ENCODE measurements at places on chromosomes 16 and 17. TPM values are rescaled to one million over a fixed set of nuclear protein-coding genes. Genes with fewer than 3 reads are reported as not detected.

Gene CEP95
- 39.3 TPM for total RNA-seq

GRCh38 chr17:43808076-43808475 lies 24.9 kb downstream of the MPP3 start:
- no peaks in the 10 kb centered on the region for H3K36me3 ChIP-seq
- H3K4me3 ChIP-seq, result no peak overlapping the region
- DNase-seq, result no peak

DNA sequence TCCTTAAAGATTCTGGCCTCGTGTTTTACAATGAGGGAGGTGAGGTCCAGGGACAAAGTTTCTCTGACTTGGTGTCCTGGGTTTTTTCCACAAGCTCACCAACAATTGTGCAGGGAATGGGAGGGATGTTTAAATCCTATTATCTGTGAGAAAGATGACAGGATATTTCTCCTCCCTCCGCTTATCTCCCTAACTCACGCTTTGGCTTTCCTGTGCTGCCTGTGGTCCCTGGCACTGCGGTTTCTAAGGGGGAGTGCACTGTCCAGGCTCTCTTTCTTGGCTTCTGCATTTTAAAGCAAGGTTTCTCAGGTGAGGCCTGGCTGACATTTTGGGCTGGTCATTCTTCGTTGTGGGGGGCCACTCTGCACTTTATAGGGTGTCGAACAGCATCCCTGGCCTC lies 16.4 kb downstream of the GGA3 start:
- peaks cover 36% of the 10 kb centered on the region for H3K4me1 ChIP-seq
- H3K4me3 ChIP-seq, result no peak overlapping the region
- peaks cover 44% of the 10 kb centered on the region for H3K36me3 ChIP-seq
- no peaks in the 10 kb centered on the region for H3K27me3 ChIP-seq
- no peak for DNase-seq

DNA sequence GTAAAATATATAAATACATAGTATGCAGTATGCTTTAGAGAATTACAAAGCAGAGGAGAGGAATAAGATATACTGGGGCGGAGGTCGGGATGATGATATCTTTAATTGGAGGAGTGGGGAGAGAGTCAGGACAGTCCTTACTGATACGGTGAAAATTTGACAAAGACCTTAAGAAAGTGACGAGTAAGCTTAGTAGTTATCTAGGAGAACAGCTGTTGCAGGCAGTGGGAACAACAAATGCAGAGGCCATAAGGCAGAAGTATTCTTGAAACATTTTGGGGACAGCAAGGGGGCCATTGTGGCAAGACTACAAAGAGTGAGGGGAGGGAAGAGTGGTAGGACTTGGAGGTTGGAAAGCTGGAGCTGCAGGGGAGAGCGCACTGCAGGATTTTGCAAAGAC lies 22.3 kb upstream of the CDC6 start:
- H3K36me3 ChIP-seq, result peaks cover 38% of the 10 kb centered on the region
- no peaks in the 10 kb centered on the region for H3K4me1 ChIP-seq
- no peak overlapping the region for H3K4me3 ChIP-seq
- no peak for DNase-seq
- no peaks in the 10 kb centered on the region for H3K27me3 ChIP-seq
- H3K27ac ChIP-seq, result no peak overlapping the region

DNA sequence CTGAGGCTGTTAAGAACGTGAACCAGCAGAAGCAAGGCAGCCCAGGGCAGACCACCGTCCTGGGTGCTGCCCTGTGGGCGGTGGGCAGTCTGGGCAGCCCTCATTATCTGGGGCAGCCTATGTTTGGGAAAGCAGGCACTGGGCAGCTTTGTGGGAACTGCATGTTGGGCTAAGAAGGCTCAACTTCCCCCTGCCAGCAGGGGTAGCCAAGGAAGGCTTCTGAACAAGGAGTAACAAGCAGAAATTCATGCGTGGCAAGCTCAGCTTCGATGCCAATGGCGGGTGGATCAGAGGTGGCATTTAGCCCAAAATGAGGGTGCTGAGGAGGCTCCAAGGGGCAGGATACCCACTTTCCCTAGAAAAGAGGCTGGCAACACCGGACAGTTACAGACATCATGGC lies 42.7 kb upstream of the METRNL start:
- no peak overlapping the region for H3K27ac ChIP-seq
- no peak overlapping the region for H3K4me3 ChIP-seq
- no peak for DNase-seq
- H3K36me3 ChIP-seq, result peaks cover 3% of the 10 kb centered on the region

DNA sequence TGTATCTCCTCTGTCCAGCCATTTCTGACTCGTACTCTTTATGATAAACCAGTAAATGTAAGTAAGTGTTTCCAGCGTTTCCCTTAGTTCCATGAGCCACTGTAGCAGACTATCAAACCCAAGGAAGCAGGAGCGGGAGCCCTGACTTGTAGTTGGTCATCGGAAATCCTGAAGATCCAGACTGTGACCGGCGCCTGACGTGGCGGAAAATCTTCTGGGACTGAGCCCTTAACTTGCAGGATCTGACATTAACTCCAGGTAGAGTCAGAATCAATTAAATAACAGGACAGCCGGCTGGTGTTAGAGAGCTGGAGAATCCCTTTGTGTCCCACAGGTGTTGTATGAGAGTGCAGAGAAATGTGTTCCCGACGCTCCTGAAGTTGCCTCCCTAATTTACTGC lies 4.0 kb downstream of the GLOD4 start:
- peaks cover 14% of the 10 kb centered on the region for H3K4me1 ChIP-seq
- peaks cover 44% of the 10 kb centered on the region for H3K36me3 ChIP-seq
- no peak overlapping the region for H3K27ac ChIP-seq
- no peak overlapping the region for H3K4me3 ChIP-seq

Gene ADAMTS18
- total RNA-seq, result not detected

DNA sequence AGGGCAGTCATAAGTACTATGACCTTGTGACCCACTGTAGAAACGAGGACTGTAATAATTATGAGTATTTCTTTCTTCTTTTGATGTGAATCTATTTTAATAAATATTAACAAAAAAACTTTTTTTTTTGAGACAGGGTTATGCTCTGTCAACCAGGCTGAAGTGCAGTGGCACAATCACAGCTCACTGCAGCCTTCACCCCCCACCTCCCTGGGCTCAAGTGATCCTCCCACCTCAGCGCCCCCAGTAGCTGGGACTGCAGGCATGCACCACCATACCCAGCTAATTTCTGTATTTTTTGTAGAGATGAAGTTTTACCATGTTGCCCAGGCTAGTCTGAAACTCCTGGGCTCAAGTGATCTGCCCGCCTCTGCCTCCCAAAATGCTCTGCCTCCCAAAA lies 32.6 kb downstream of the SCPEP1 start:
- DNase-seq, result no peak
- H3K27ac ChIP-seq, result no peak overlapping the region
- H3K27me3 ChIP-seq, result no peaks in the 10 kb centered on the region
- H3K4me1 ChIP-seq, result no peaks in the 10 kb centered on the region
- no peak overlapping the region for H3K4me3 ChIP-seq

DNA sequence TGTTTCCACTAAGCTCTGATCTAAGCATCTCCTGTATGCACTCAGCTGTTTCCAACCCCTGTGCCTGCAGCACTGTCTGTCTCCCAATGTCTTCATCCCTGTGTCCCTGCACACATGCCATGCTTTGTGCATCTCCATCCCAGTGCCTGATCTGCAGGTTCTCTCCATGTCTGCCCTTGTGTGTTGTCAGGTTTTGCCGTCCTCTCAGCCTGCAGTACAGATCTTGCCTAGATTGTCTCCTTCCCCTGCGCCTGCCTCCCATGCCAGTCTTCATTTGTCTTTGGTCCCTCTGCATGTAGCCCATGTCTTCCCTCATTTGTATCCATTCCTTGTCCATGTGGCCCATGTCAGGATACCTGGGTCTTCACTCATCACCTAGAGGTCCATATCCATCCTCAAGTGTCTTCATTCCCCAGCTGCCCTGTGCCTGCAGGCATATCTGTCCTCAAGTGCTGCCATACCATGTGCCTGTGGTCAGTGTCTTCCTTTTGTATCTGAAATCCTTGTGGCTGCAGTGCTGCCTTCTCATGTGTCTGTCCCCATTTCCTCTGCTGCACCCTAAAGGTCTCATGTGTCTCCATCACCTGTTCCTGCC lies 71.5 kb downstream of the TNFRSF13B start:
- no peak overlapping the region for H3K27ac ChIP-seq
- no peak for DNase-seq
- H3K4me3 ChIP-seq, result no peak overlapping the region
- no peaks in the 10 kb centered on the region for H3K36me3 ChIP-seq

DNA sequence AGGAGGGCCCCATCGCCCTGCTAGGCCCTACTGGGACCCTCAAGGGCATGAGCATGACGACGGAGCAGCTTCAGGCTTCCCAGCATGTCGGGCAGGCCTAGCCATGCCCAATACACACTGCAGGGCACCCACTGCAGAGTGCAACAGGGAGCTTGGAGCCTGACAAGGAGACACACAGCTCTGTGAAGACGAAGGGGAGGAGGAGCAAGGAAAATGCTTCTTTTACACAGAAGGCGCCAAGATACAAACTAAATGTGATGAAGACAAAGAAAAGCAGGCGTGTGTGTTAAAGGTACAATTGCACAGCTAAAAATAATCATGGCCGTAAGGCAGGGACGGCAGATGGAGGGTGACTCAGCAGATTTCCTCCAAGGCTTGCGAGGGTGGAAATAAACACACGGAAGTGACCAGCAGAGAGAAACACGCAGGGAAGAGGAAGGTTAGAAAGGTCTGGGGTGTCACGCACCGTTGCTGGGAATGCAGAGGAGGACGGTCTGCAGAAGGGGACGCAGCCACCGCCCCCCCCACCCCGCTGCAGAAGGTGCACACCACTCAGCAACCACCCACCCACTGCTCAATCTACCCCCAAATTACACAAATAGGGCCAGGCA lies 108.5 kb downstream of the ZNF778 start:
- no peak for DNase-seq
- H3K36me3 ChIP-seq, result no peaks in the 10 kb centered on the region
- H3K27me3 ChIP-seq, result no peaks in the 10 kb centered on the region
- H3K4me1 ChIP-seq, result peaks cover 80% of the 10 kb centered on the region
